Effector CD8-positive, alpha-beta T cell (primary cell): ENCODE measurements at places on chromosomes 6 and 20.

DNA sequence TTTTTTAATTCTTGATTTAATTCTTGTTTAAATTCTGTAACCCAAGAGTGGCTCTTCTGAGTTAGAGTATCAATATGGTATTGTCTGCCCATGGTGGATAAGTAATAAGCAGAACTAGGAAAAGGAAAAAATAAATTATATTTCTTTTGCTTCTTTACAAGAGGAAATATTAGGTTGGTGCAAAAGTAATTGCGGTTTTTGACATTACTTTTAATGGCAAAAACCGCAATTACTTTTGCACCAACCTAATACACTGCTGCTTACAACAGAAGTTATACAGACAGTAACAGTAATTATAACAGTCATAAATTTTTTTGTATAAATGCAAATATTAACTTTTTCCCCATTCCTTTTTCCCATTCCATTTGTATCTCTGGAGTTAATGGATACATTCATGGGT is 65.6 kb downstream of the HS3ST5 start:
- DNase-seq, result no peak

GRCh38 chr6:87745966-87746721 is 44.1 kb upstream of the AKIRIN2 start:
- no peak for DNase-seq

DNA sequence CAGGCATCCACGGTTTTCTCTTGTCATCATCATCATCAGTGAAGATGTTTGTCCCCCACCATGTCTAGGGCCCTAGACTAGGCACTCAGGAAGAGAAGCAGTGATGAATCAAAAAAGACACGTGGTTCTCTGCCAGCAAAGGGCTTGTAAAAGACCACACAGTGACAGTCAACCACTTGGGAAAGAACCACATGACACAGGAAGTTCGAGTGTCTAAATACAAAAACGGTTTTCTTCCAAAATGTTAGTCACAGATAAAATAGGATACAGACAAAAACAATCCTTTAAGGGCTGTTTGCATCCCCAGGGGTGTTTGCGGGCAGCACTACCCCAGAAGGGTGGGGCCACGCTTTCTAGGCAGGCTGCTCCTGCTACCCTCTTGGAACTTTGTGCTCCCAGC is 356.8 kb upstream of the AGPAT4 start:
- no peak for DNase-seq

DNA sequence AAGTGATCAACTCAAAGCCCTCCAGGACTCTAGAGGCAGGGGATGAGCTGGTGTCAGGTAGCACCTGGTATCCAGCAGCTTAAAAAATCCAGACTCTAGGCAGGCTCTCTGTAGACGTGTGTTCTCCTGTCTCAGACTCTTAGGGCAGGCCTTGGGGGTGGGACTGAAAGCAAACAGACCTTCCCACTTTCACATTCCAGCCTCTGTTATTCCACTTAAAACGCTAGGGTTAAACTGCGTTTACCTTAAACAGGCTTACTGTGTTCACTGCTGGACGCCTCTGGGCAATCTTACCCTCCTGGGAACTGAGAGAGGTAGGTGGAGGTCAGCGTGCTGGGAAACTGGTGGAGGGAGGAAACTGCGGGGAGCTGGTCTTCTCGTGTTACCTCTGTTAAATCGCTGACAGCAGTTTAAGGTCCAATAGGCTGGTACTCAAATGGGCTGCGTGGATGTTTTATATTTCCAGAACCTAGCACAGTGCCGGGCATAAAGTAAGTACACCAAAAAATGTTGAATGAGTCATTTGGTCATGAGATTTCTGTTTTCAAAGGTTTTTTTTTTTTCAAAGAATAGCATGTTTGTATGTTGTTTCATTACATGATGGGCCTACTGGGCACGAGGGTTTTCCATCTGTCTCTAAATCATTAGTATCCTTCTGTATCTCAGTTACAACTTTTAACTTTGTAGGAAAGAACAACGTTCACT is at the start of gene GCNT2:
Gene GCNT2 (plus strand): TSS at position 248 of the 705 bp plus-strand sequence. CDS start 7,561 bp downstream, outside the sequence.
- no peak for DNase-seq

- no peak for DNase-seq
Observed at GRCh38 chr6:36075656-36076055, 48.0 kb downstream of the MAPK14 start.

DNA sequence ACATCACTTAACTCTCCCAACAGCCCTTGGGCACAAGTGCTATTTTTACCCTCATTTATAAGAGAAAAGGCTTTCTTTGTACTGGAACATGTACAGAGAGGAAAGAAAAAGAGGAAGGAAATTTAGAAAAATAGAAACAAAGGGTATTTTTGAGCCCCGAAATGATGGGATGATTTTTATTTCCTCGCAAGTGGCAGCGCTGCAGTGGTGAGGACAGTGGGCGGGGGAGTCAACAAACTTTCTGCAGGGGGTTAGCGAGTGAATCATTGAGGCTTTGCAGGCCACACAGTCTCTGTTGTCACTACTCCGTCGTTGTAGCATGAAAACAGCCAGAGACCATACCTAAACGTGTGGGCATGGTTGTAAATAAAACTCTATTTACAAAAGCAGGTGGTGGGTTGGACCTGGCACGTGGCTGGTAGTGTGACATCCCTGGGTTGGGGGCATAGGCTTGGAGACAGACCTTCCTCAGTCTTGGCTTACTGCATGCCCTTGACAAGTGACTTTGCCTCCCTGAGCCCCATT is 25.5 kb upstream of the OCSTAMP start:
- no peak for DNase-seq

GRCh38 chr20:7722564-7722963 is 217.7 kb downstream of the HAO1 start:
- no peak for DNase-seq

DNA sequence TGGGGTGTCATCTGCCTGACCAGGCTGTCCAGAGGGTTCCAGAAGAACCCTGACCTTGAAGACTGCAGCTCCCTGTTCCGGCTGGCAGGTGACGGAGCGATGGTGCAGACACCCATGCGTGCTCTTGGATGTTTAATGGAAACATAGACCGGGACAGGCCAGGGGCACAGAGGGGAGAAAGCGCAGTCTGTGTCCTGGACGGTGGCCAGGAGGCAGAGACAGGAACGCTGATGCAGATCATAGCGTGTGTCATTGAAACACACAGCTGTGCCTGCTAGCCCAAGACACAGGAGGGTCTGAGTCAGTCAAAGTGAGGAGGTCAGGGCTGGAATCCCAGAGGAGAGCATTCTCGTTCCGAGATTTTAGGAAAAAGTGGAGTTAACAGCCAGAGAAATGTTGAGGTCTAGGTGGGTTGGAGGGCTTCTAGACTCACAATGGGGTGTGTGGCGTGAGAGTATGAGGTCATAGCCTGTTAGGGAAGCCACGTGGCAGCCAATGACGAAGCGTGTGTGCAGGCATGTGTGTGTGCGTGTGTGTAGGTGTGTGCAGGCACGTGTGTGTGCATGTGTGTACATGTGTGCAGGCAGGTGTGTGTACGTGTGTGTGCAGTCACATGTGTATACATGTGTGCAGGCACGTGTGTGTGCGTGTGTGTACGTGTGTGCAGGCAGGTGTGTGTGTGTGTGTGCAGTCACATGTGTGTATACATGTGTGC is 167.0 kb downstream of the ERMARD start:
- DNase-seq, result no peak

GRCh38 chr20:52824494-52825216 is 147.5 kb upstream of the TSHZ2 start:
- no peak for DNase-seq

- DNase-seq, result no peak
Observed at GRCh38 chr6:20498041-20498385, 36.2 kb upstream of the CDKAL1 start.
